ENCODE measurements at places on chromosomes 4 and X. TPM values are rescaled to one million over a fixed set of nuclear protein-coding genes. Genes with fewer than 3 reads are reported as not detected.

GRCh38 chr4:101222156-101222845 is 125.0 kb downstream of the PPP3CA start:
- no peak for DNase-seq

Gene XKRX
- total RNA-seq, result 0.04 TPM

Gene PNMA6A
- total RNA-seq, result 7.9 TPM

Gene GABRQ
- total RNA-seq, result 0.08 TPM

- no peak for DNase-seq
Observed at GRCh38 chrX:135984791-135985156, 461 bp upstream of the SLC9A6 start.

Gene ARMCX5
- 14.8 TPM for total RNA-seq

Gene EXOC1L
- not detected for total RNA-seq

DNA sequence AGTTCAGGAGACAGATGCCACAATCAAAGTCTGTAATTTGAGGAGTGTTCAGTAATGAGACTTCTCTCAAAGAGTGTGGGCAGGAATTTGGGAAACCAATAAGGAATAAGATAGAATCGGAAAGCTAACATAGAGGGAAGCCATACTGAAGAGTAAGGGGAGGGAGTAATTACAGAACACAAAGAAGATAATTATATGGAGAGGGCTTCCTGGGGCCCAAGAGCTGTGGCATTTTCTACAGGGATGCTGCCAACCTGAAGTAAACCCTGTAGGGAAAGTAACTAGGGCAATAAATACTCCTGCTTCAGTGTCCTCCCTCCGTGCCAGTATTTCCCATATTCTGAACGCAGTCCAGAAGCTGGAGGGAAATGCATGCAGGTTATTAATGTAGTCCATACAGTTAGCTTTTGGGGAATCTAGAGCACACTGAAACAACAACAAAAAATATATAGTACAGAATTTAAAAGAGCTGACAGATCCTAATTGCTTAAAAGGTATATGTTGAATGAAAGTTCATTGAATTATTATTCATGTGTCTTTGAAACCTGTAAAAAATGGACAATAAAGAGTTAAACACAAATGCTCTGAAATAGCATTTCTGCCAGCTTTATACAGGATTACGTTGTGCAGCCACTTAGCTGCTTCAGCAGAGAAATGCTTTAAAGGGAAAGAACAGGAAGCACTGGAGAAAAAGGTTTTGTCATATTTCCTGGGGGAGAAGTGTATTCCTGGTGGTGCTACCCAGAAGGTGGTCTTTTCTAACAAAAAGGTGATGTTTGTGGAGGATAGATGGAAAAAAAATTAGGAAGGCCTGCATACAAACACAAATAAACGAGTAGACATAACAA is 48.0 kb downstream of the CXXC4 start:
- DNase-seq, result no peak

DNA sequence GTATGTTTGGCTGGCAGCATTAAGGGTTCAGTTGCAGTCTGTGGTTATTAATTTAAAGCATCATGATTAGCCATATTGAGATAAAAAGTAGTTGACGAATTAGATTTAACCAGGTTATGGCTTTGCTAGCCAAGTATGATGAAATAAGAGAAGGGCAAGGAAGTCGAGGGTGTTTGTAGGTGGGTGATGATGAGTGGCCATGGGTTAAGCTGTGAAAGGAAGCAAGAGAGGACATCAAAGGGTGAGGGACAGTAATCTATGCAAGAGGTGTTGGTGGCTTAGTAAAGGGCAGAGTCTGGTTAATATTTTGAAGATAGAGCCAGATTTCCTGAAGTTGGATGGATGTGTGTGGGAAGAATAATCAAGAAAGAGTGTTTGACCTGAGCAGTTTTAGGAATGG is 44.5 kb downstream of the STIM2 start:
- no peak for DNase-seq

DNA sequence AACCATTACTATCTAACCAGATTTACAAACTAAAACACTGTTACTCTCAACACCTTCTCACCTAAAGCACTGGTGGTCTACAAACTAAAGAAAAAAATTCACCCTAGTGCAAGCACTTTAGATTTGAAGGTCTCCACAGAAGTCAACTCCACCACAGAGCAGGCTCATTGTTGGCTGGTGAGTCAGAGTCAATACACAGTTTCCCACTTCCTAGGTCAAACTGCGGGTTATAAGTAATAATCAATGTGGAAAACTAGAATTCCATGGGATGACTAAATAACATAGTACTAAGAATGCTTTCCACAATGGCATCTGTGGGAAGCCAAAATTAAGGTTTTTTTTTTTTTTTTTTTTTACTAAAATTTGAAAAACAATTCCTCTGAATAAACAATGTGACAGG is 191.8 kb downstream of the PDGFC start:
- peak; percentile 69 for DNase-seq

DNA sequence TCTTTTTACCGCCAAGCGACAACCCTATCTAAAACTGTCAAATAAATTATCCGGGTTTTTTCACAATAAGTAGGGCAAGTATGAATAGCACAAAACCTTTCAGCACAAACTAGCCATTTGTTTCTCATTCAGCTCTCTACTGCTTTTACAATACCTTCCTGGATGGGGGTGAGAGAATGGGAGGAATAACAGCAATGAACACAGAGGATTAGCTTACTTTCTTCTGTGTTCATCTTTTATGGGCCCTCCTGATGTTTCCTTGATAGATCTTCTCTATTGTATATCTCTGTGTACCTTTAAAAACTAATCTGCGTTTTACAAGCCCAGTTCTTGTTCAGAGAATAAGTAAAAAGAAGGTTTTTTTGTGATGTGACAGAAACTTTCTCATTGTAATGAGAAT is 55.3 kb upstream of the APELA start:
- DNase-seq, result no peak

Gene DRD5
- total RNA-seq, result not detected

GRCh38 chr4:177005674-177006230 is 213.0 kb upstream of the VEGFC start:
- DNase-seq, result peak; percentile 18

- DNase-seq, result no peak
Observed at GRCh38 chr4:10130178-10130888, 13.7 kb upstream of the WDR1 start.

GRCh38 chr4:37802068-37802666 is 24.3 kb upstream of the PGM2 start:
- peak; percentile 56 for DNase-seq

GRCh38 chrX:40908026-40908425 is 172.7 kb upstream of the MED14 start:
- DNase-seq, result no peak

DNA sequence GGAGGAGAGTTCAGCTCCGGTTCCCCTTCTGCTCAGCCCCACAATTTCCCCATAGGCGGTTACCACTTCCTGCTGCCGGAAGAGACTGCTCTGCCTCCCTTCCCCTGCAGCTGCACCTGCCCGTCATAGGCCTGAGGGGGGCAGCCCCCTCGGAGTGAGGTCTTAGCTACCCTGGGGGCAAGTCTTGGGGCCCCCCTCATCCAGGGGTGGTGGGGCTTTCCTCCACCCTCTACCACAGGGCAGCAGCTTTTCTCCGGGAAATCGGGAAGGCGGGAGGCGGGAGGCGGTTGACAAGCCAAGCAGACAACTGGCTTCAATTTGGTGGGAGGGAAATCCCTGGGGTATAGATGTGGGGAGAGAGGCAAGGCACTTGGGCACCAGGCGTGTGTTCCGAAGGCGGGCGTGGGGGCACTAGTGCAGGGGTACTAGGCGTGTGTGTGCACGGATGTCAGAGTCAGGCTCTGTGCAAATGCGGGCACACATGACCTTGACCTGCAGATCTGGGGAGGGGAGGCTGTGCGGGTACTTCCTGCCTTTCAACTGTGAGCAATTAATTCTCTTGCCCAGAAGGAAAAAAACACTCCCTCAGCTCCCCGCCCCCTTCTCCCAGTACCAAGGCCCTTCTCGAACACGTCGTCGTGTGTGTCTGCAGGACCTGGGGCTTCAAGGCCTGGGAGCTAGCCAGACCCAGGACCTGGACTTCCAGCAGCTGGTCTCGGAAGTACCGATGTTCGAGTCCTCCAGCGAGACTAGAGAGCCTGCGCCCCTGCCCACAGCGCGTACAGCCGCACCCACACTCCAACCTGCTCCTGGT is 1.0 kb upstream of the ARHGAP4 start:
- no peak for DNase-seq

DNA sequence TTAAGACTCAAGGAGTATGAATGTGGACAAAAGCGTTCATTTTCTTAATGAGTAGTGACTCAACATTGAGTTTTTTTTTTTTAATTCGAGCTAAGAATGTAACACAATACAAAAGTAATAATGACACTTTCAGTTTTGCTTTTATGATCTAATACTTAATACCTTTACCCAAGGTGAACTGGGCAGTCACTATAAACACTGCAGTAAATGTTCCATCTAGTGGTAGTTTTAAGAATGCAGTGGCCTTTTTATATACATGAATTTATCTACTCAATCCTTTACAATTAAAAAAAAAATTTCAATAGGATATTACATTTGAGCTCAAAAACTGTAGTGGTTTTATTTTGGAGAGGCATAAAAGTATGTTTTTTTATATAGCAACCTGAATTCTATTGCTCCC is 33.9 kb downstream of the PDK3 start:
- no peak for DNase-seq

Gene TMPRSS11B
- total RNA-seq, result not detected

DNA sequence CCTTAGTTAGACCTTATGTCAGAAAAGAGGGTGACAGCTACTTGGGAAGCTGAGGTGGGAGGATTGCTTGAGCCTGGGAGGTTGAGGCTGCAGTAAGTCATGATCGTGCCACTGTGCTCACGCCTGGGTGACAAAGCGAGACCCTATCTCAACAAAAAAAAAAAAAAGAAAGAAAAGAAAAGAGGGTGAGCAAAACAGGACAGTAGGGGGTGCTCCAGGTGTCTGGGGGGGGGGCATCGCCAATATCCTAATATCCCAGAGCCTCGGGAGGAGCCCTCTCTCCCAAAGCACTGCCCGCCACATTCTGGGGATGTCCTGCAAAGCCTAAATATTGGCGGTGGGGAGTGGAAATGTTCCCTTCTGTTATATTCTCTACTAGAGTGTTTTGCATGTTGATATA is 120.9 kb upstream of the TBL1X start:
- DNase-seq, result no peak

Gene PRICKLE3
- 12.7 TPM for total RNA-seq
